ENCODE measurements at places on chromosomes 2 and 18. TPM values are rescaled to one million over a fixed set of nuclear protein-coding genes. Genes with fewer than 3 reads are reported as not detected.

The MTCL1 gene
- 15.6 TPM for total RNA-seq

The OSBPL6 gene
- total RNA-seq, result 4.1 TPM

The PECR gene
- 5.0 TPM for total RNA-seq

The NAT8 gene
- total RNA-seq, result not detected

The MYOM1 gene
- total RNA-seq, result 0.73 TPM

The ESPNL gene
- total RNA-seq, result 2.0 TPM

The QPCT gene
- 1.9 TPM for total RNA-seq

The DRC1 gene
- not detected for total RNA-seq

The CPO gene
- total RNA-seq, result not detected

The STAT4 gene
- total RNA-seq, result 0.37 TPM

The FER1L5 gene
- 0.10 TPM for total RNA-seq
